ENCODE measurements at places on chromosomes 5 and 9. TPM values are rescaled to one million over a fixed set of nuclear protein-coding genes. Genes with fewer than 3 reads are reported as not detected.

- no peaks in the 10 kb centered on the region for H3K36me3 ChIP-seq
- no peaks in the 10 kb centered on the region for H3K27me3 ChIP-seq
- no peak overlapping the region for H3K27ac ChIP-seq
- H3K4me1 ChIP-seq: no peaks in the 10 kb centered on the region
- DNase-seq: no peak
Measured at GRCh38 chr9:122789256-122790046, 718 bp downstream of the OR5C1 start.

SLC6A7 gene
- not detected for total RNA-seq

FXN gene
- total RNA-seq: 15.9 TPM

GRCh38 chr9:88406051-88406450, 17.8 kb downstream of the SPIN1 start:
- no peaks in the 10 kb centered on the region for H3K36me3 ChIP-seq
- H3K4me3 ChIP-seq: no peak overlapping the region

GABBR2 gene
- not detected for total RNA-seq

GRCh38 chr5:154446195-154447088, 645 bp downstream of the SAP30L start:
- H3K4me3 ChIP-seq: peak overlapping the region; percentile 65
- peak overlapping the region; percentile 43 for H3K27ac ChIP-seq
- H3K36me3 ChIP-seq: no peaks in the 10 kb centered on the region

DNA sequence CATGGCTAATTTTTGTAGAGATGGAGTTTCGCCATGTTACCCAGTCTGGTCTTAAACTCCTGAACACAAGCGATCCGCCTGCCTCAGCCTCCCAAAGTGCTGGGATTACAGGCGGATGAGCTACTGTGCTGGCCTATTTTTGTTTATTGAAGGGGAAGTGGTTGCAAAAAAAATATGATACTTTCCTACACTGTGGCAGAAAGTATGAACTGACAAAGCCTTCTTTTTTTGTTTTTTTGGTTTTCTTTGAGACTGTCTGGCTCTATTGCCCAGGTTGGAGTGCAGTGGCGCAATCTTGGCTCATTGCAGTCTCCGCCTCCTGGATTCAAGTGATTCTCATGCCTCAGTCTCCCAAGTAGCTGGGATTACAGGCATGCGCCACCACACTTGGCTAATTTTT, 50.9 kb downstream of the OSTF1 start:
- no peaks in the 10 kb centered on the region for H3K36me3 ChIP-seq
- peak overlapping the region; percentile 69 for H3K27ac ChIP-seq
- no peaks in the 10 kb centered on the region for H3K27me3 ChIP-seq
- peaks cover 21% of the 10 kb centered on the region for H3K4me1 ChIP-seq
- DNase-seq: no peak

GRCh38 chr9:77449240-77450084, 198.7 kb downstream of the GNA14 start:
- peaks cover 9% of the 10 kb centered on the region for H3K27me3 ChIP-seq
- H3K27ac ChIP-seq: no peak overlapping the region
- H3K4me1 ChIP-seq: no peaks in the 10 kb centered on the region

- H3K36me3 ChIP-seq: no peaks in the 10 kb centered on the region
- no peak overlapping the region for H3K27ac ChIP-seq
- peaks cover 7% of the 10 kb centered on the region for H3K27me3 ChIP-seq
- no peaks in the 10 kb centered on the region for H3K4me1 ChIP-seq
Measured at GRCh38 chr9:87862536-87863268, 20.0 kb upstream of the SPATA31E1 start.

HCN1 gene
- total RNA-seq: not detected

DNA sequence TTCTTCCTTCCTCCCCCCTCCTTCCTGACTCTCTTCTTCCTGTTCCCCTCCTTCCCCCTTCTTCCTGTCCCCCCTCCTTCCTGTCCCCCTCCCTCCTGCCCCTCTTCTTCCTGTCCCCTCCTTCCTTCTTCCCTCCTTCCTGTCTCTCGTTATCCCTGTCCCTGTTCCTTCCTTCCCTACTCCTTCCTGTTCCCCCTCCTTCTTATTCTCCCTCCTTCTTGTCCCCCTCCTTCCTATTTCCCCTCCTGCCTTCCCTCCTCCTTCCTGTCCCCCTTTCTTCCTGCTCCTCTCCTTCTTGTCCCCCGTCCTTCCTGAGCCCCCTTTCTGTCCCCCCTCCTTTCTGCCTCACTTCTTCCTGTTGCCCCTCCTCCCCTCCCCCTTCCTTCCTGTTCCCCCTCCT, 70.6 kb downstream of the COL5A1 start:
- no peak for DNase-seq
- no peak overlapping the region for H3K4me3 ChIP-seq
- peak overlapping the region; percentile 65 for H3K27ac ChIP-seq
- H3K36me3 ChIP-seq: no peaks in the 10 kb centered on the region
- peaks cover 10% of the 10 kb centered on the region for H3K4me1 ChIP-seq

AGTPBP1 gene
- 55.9 TPM for total RNA-seq

DNA sequence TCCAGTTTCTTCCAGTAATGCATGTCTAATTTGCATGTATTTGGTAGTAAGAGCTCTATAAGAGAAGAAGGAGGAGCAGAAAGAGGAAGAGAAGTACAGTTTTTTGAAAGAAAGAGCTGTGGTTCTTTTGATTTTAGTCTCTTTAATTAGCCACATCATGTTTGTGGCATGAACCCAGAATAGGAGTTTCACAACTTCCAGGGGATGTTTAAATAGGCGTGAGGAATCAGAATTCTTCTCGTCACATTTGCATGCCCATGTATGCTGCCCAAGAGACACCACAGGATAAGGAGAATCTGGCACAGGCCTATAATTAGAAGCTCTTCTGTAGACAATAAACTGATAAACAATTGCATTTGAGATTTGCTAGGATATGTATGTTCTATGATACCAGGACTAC, 78.7 kb downstream of the GAS1 start:
- H3K4me1 ChIP-seq: no peaks in the 10 kb centered on the region
- DNase-seq: no peak
- no peak overlapping the region for H3K27ac ChIP-seq
- no peaks in the 10 kb centered on the region for H3K27me3 ChIP-seq

DNA sequence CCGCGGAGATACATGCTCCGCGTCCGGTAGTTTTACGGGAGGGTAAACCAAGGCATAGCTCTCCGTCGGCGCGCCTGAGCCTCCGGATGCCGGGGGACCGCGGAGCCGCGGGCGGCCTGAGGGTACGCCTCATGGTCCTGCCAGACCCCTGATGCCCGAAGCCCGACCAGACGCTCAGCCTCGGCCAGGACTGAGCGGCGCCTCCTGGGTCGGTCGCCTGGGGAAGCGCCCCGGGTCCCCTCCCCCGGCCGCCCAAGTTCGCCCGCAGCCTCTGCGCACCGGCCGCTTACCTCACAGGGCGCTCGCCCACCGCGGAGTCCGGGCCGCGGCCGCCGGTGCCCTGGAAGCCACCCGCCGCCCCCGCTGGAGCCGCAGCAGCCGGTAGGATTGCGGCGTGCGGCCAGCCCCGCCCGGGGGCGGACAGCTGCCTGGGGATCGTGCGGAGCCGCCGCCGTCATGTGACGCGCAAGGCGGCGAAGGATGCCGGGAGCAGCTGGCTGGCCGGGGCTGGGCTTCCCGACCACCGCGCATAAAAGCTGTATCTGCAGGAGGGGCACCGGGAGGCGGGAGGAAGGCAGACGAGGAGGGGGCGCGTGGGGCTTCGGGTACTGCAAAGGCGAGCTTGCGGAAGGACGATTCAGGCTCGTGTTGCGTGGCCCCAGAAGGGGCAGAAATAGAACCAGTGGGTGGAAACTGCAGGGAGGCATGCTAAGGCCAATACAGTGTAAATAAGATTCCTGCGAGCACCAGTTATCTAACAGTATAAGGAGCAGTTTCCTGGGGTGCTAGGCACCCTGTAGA, at the start of gene FBXO10:
Gene FBXO10 (minus strand): TSS at position 460 of the 801 bp plus-strand sequence. CDS start 34,612 bp downstream, outside the sequence.
- peak; percentile 56 for DNase-seq
- H3K4me3 ChIP-seq: peak within 1 kb of the TSS; percentile 57
- no peaks in the 10 kb centered on the region for H3K27me3 ChIP-seq
- peaks cover 9% of the 10 kb centered on the region for H3K4me1 ChIP-seq
- no peak within 1 kb of the TSS for H3K27ac ChIP-seq

STC2 gene
- not detected for total RNA-seq

- no peaks in the 10 kb centered on the region for H3K36me3 ChIP-seq
- H3K27ac ChIP-seq: no peak overlapping the region
- no peaks in the 10 kb centered on the region for H3K4me1 ChIP-seq
- H3K4me3 ChIP-seq: no peak overlapping the region
- DNase-seq: no peak
Measured at GRCh38 chr5:114266374-114266773, 95.5 kb upstream of the KCNN2 start.

- no peaks in the 10 kb centered on the region for H3K27me3 ChIP-seq
- no peak for DNase-seq
- no peak overlapping the region for H3K27ac ChIP-seq
- no peak overlapping the region for H3K4me3 ChIP-seq
- H3K4me1 ChIP-seq: peaks cover 4% of the 10 kb centered on the region
- no peaks in the 10 kb centered on the region for H3K36me3 ChIP-seq
Measured at GRCh38 chr5:54876976-54877375, 108.4 kb downstream of the ESM1 start.

ZFP2 gene
- 0.69 TPM for total RNA-seq

WDR55 gene
- total RNA-seq: 36.6 TPM

GRCh38 chr5:135539430-135540005, 3.8 kb upstream of the NEUROG1 start:
- no peaks in the 10 kb centered on the region for H3K36me3 ChIP-seq
- no peak overlapping the region for H3K4me3 ChIP-seq
- peaks cover 18% of the 10 kb centered on the region for H3K4me1 ChIP-seq
- H3K27ac ChIP-seq: no peak overlapping the region

Data from T-cell (primary cell).